NCI-H2029 (cell line): ENCODE measurements at places on chromosomes 12 and 14.

DNA sequence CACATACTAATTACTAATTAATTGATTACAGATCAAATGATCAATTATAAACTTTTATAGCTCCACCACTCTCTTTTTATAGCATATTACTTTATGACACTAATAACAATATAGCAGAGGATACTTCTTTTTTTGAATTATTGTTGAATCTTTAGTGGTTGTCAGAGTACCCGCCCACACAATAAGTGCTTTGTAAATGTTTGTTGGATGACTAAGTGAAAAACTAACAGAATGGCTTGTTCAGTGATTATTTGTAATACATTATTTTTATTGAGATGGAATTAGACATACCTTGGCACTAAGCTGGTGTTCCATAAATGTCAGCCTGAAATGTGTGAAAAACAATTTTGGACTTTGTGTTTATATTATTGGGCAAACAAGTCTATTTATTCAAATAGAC, 670.5 kb upstream of the ATXN7L3B start:
- no peak for DNase-seq

- DNase-seq, result no peak
Measured at GRCh38 chr12:120687578-120688289, 785 bp downstream of the MLEC start.

- DNase-seq, result peak; percentile 88
Measured at GRCh38 chr14:61388173-61388975, 67.0 kb downstream of the PRKCH start.

GRCh38 chr14:105496831-105497591, 6.0 kb downstream of the TEDC1 start:
- DNase-seq, result no peak

DNA sequence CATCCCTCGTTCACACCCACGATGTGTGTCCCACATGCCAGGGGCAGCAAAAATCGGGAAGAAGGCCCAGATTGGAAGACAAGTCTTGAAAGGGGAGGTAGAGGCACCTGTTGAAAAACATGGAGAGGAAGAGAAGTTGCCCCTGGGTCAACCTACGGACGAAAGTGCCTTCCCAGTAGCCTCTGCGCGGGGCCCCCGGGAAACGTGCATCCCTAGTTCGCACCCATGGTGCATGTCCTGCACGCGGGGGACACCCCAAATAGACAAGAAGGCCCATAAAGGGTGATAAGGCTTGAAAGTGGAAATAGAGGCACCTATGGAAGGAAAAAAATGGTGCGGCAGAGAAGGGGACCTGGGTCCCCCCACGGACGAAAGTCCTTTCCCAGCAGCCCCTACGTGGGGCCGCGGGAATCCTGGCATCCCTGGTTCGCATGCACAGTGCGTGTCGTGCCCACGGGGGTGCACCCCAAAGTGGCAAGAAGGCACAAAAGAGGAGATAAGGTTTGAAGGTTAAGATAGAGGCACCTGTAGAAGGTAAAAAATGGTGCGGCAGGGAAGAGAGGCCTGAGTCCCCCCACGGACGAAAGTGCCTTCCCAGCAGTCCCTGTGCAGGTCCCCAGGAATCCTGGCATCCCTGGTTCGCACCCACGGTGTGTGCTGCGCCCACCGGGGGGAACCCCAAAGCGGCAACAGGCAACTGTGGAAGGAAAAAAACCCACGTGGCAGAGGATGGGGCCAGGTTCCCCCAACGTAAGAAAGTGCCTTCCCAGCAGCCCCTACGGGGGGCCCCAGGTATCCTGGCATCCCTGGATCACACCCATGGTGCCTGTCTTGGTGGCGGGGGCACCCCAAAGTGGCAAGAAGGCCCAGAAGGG, 278.3 kb downstream of the ALG10 start:
- DNase-seq, result no peak

GRCh38 chr14:89242652-89243279, 174.3 kb downstream of the FOXN3 start:
- no peak for DNase-seq

DNA sequence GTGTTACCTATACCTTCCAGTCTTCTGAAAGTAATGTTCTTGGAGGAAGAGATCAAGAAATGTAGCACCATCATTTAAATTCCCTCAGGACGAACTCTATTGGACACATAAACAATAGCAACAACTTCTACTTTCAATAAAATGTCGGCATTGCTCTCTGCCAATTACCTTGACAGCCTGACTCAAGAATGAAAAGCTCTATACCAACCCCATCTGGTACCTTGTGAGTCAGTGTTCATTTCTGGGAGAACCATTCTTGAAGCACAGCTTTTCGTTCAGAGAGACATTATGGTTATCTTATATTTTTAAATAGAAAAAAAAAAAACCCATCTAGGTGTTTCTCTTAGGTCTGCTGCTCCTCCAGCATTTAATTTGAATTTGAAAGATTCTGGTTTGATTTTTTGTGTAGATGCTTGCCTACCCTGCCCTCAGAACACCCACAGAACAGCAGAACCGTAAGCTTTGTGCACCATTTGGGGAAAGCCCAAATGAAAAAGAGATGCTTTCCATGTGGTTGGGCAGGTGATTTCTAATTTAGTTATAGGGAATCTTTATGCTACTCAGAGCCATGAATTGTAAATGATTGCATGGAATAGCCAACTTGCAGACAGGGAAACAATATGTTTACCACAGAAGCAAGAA, 156.0 kb downstream of the SAMD4A start:
- DNase-seq, result no peak

DNA sequence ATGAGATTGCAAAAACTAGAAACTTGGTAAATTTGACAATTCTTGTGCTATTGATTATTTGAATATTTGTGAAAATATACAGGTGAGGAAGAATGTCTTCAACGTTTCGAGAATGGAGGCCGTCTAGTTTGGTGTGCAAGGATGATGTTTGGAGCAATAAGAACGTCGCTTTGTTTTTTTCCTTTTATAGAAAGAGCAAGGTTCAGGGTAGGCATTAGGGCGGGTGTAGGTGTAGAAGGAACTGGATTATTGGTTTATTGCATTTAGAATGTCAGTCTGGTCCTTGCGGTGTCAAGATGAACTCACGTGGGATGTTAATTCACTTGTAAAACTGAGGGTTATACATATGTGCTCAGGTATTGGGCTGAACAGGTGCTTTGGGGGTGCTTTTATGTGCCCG, 1.1 kb downstream of the RPS26 start:
- DNase-seq, result no peak
